ENCODE measurements at places on chromosomes 3 and 15. TPM values are rescaled to one million over a fixed set of nuclear protein-coding genes. Genes with fewer than 3 reads are reported as not detected.

Gene PRSS50
- 3.1 TPM for total RNA-seq

Gene RTP3
- total RNA-seq, result not detected

DNA sequence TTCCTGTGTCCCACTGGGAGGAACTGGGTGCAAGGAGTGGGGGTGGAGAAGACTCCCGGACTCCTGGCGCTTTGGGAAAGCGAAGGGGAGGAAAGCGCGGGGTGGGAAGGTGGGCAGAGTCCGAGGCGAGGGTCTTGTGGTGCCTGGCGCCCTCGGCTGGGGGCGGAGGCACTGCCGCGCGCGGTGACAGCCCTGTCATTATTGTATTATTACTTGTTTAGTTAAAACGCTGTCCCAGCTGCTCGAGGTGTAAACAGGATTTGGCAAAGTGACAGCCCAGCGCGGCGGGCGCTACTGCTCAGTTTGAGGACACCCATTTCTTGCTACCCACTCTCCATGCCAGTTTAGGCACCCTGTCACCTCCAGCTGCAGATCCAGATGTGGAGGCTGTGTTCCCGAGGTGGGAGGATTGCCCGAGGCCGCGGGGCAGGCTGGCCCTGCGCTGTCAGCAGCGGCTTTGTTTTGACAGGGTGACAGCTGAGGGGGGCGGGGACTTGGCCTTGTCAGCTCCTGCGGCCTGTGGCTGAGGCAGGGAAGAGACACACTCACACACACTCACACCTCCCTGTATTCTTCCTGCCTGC, 1.0 kb downstream of the KAT2B start:
- H3K4me3 ChIP-seq, result peak overlapping the region; percentile 49
- H3K4me1 ChIP-seq, result peaks cover 43% of the 10 kb centered on the region
- DNase-seq, result peak; percentile 88
- no peaks in the 10 kb centered on the region for H3K36me3 ChIP-seq
- H3K27ac ChIP-seq, result peak overlapping the region; percentile 93

DNA sequence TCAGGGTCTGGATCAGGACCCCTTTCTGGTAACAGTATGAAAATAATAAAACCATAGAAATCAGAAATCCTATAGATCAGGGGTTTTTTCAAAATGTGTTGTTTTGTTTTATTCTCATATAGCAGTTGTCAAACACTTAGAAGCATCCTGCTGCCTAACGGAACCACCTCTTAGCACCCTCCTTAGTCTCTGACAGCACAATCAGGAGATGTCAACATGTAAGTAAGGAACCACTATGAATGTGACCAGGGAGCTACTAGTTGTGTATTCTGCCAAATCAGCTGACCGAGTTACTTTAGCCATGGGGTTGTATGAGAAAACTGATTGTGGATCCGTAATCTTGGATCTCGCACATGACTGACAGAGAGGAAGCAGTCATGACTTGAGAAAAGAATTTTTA, 22.2 kb downstream of the CCDC39 start:
- no peaks in the 10 kb centered on the region for H3K4me1 ChIP-seq
- no peak overlapping the region for H3K27ac ChIP-seq
- no peak overlapping the region for H3K4me3 ChIP-seq
- DNase-seq, result no peak
- no peaks in the 10 kb centered on the region for H3K36me3 ChIP-seq

GRCh38 chr15:49438962-49439631, 16.1 kb downstream of the FGF7 start:
- no peak for DNase-seq
- peaks cover 4% of the 10 kb centered on the region for H3K4me1 ChIP-seq
- no peak overlapping the region for H3K27ac ChIP-seq
- no peak overlapping the region for H3K4me3 ChIP-seq

Gene IGF2BP2
- total RNA-seq, result 19.4 TPM

DNA sequence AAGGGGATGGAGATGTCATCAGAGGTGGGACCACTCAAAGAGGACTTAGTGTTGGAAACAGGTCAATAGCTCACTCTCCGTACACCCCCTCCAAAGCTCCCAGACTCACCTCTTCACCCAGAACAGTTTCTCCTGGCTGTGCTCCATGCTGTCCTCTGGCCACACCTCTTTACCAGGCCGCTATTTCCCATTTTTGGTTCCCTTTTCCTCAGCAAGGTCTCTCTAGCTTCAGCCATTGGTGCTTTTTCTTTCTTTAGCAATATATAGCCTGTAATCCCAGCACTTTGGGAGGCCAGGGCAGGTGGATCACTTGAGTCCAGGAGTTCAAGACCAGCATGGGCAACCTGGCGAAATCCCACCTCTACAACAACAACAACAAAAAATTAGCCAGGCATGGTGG, 123.6 kb upstream of the SMAD3 start:
- H3K4me1 ChIP-seq, result no peaks in the 10 kb centered on the region
- H3K4me3 ChIP-seq, result no peak overlapping the region
- DNase-seq, result no peak
- no peak overlapping the region for H3K27ac ChIP-seq
- no peaks in the 10 kb centered on the region for H3K36me3 ChIP-seq

Gene WHAMM
- 6.0 TPM for total RNA-seq

GRCh38 chr3:14494279-14494972, 45.7 kb downstream of the GRIP2 start:
- H3K4me3 ChIP-seq, result no peak overlapping the region
- no peak for DNase-seq
- H3K4me1 ChIP-seq, result no peaks in the 10 kb centered on the region
- no peak overlapping the region for H3K27ac ChIP-seq
- H3K27me3 ChIP-seq, result no peaks in the 10 kb centered on the region

DNA sequence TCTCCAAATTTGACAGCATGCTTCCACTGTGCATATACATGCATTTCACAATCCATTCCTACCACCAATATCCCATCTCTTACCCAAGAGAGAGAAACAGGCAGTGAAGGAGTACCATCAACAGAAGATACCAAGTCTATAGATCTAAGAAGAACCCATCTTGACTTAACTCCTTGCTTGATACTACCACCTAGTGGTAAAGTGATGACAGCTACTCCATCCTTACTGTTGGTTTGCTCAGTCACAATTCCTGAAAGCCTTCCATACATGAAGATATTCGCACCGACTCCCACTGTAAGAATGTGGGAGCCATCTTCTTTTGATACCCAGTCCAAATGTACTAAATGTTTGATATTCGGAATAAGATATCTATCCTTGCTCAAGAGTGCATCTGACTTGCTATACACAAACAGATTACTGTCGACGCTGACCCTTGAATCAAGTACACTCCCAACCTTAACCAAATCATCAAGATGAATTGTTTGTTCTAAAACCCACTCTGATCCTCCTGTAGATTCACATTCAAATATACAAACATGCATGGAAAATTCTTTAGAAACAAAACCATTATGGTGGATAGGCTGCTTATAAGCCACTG, 123.1 kb downstream of the DMXL2 start:
- DNase-seq, result no peak
- peaks cover 5% of the 10 kb centered on the region for H3K4me1 ChIP-seq
- H3K27ac ChIP-seq, result no peak overlapping the region
- no peak overlapping the region for H3K4me3 ChIP-seq
- H3K36me3 ChIP-seq, result no peaks in the 10 kb centered on the region

Gene FGF7
- 9.9 TPM for total RNA-seq

DNA sequence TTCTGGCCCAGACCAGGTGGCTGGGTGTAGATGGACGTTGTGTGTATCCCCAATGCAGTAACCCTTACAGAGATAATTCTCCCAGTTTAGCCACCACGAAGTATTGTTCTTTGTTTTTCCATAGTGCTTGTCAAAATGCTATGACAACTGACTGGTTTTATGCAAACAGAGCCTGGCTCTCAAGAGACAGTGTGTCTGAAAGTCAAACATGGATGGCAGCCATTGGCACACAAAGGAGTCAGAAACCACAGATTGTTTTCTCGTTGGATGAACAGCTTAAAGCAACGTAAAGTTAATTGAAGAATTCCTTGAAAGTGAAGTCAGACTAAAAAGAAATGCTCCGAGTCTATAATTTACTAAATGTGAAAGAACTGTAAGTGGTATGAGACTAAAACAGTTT, 91.2 kb downstream of the FILIP1L start:
- peaks cover 29% of the 10 kb centered on the region for H3K4me1 ChIP-seq
- H3K27ac ChIP-seq, result peak overlapping the region; percentile 70
- H3K27me3 ChIP-seq, result no peaks in the 10 kb centered on the region
- no peak overlapping the region for H3K4me3 ChIP-seq
- DNase-seq, result no peak

GRCh38 chr3:2099779-2100191, 1.1 kb downstream of the CNTN4 start:
- no peaks in the 10 kb centered on the region for H3K27me3 ChIP-seq
- peak; percentile 12 for DNase-seq
- peaks cover 7% of the 10 kb centered on the region for H3K4me1 ChIP-seq
- no peak overlapping the region for H3K27ac ChIP-seq

- H3K4me1 ChIP-seq, result peaks cover 26% of the 10 kb centered on the region
- H3K4me3 ChIP-seq, result no peak overlapping the region
Measured at GRCh38 chr3:8767256-8767666, 2.2 kb downstream of the OXTR start.

GRCh38 chr3:138964264-138964663, 17.2 kb downstream of the FOXL2NB start:
- H3K36me3 ChIP-seq, result no peaks in the 10 kb centered on the region
- DNase-seq, result no peak
- H3K27me3 ChIP-seq, result peaks cover 6% of the 10 kb centered on the region
- H3K4me1 ChIP-seq, result no peaks in the 10 kb centered on the region

- no peaks in the 10 kb centered on the region for H3K4me1 ChIP-seq
- H3K27ac ChIP-seq, result no peak overlapping the region
- no peak for DNase-seq
- no peak overlapping the region for H3K4me3 ChIP-seq
- no peaks in the 10 kb centered on the region for H3K36me3 ChIP-seq
Measured at GRCh38 chr3:78003090-78003489, 963.2 kb downstream of the ROBO2 start.

DNA sequence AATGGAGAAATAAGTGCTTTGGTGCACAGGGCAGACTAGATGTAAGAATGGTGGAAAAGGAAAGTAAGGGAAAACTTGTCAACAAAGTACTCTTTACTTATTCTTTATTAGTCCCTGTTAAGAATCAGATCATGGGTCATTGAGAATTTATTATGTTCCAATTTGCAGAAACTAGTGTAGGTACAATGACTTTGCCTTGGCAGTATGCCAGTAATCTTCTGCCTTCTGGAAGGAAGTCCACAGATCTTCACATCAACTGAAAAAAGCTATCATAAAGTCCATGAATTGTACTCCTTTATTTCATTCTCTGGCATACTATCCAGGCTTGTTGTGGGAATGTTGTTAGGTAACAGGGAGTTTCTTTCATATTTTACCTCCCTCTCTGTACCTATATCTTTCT, 88.2 kb upstream of the FLNB start:
- no peak overlapping the region for H3K4me3 ChIP-seq
- H3K27me3 ChIP-seq, result no peaks in the 10 kb centered on the region
- no peak overlapping the region for H3K27ac ChIP-seq
- DNase-seq, result no peak

GRCh38 chr15:23420806-23421575, 26.1 kb downstream of the GOLGA6L2 start:
- no peaks in the 10 kb centered on the region for H3K36me3 ChIP-seq
- no peaks in the 10 kb centered on the region for H3K4me1 ChIP-seq
- no peaks in the 10 kb centered on the region for H3K27me3 ChIP-seq
- H3K4me3 ChIP-seq, result no peak overlapping the region
- H3K27ac ChIP-seq, result no peak overlapping the region
- DNase-seq, result no peak

DNA sequence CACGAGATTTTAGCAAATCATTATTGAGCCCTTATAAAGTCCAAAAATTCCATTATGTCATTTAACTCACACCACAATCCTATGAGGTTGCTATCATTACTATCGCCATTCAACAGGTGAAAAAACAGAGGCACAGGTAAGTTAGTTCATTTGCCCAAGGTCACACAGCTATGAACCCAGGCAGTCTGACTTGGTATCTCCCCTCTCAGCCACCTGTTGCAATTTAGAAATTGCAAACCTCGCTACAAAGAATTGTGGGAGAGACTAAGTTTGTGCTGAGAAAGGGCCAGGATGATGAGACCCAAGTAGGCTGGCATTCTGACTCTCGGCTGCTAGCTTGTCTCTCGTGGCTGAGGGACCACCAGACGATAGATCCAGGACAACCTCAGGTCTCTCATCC, 57.7 kb downstream of the LMCD1 start:
- peaks cover 11% of the 10 kb centered on the region for H3K4me1 ChIP-seq
- H3K36me3 ChIP-seq, result no peaks in the 10 kb centered on the region
- no peak for DNase-seq
- H3K4me3 ChIP-seq, result no peak overlapping the region
- no peaks in the 10 kb centered on the region for H3K27me3 ChIP-seq

GRCh38 chr3:79954756-79955155, 187.0 kb upstream of the ROBO1 start:
- H3K27me3 ChIP-seq, result no peaks in the 10 kb centered on the region
- no peaks in the 10 kb centered on the region for H3K36me3 ChIP-seq
- H3K4me3 ChIP-seq, result no peak overlapping the region
- DNase-seq, result no peak
- no peak overlapping the region for H3K27ac ChIP-seq

DNA sequence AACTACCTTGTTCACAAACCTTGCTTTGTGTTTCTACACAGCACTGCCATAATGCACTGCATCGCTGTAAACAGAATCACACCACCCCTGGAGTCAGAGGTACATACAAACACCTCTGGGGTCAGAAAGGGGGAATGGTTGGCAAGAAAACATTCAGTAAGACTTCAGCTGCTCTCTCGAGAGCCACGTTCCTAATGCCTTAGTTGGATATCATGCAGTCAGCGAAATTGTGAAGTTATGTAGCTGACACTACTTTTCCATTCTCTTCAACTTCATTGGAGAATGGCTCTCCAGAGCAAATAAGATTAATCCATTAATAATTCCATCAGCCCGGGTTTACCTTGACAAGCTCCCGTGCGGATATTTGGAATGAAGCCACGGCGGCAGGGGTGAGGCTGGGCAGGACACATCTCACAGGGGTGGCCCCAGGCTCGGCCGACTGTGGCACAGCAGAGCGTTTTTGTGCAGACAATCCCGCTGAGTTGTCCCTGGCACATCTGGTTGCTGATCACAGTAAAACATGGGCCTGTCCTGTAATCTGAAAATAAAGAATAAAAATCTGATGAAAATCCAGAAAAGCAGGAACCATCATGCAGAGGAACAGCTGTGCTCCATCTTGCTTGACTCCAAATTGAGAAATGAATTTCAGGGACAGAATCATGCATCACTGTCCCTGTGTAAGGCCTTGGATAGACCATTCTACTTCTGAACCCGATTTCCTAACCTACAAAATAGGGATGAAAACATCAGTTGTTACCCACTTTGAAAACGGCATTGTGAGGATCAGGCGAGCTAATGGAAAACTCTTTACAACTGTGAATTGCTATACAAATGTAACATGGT, 108.0 kb downstream of the FBN1 start:
- H3K27ac ChIP-seq, result no peak overlapping the region
- H3K4me3 ChIP-seq, result no peak overlapping the region
- H3K4me1 ChIP-seq, result no peaks in the 10 kb centered on the region
- H3K27me3 ChIP-seq, result no peaks in the 10 kb centered on the region
- DNase-seq, result no peak

GRCh38 chr3:174337227-174337626, 521.9 kb upstream of the NAALADL2 start:
- no peak overlapping the region for H3K27ac ChIP-seq
- DNase-seq, result no peak
- H3K4me3 ChIP-seq, result no peak overlapping the region

Gene HIGD2B
- total RNA-seq, result not detected

Data from body of pancreas (tissue), 4 donors.